D341Med (cell line): ENCODE measurements at places on chromosomes 16 and 17.

DNA sequence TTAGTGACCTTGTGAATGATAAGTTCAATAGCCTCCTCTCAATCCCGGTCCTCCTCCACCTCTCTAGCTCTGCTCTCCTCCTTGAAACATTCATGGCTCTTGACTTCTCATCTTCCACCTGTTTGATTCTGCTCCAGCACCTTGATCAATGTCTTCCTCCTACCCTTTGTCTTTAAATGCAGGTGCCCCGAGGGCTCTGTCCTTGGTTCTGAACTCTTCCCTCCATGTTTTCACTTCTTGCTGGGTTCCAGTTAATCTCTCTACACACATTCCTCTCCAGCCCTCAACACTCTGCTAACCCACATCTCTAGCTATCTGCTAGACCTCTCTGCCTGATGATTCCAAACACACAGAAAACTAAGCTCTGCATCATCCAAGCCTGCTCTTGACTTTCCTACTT, 13.4 kb downstream of the CD300E start:
- DNase-seq, result no peak

DNA sequence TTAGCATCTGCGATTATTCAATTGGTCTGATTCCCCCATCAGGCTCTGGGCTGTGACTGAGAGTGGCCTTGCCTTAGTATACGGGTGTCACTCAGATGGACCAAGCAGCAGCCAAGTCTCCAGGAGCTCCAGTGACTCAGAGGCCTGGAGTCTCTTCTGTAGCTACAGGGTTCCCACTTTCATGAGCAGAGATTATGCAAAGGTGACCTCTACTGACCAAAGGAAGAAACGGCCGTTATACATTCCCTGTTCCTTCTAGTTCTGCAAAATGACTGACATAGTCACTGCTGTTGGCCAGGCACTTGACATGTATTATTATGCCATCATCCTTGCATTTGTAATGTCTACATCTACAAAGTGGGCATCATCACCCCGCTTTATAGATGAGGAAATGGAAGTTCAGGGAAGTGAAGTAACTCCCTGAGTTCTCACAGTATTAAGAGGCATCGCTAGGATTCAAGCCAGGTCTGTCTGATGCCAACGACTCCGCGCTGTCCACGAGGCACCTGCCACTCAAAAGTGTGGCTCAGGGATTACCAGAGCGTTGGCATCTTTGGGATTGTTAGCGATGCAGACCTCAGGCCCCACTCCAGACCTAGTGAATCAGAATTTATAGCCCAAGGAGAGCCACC, 23.3 kb downstream of the SLC38A7 start:
- DNase-seq, result peak; percentile 65

DNA sequence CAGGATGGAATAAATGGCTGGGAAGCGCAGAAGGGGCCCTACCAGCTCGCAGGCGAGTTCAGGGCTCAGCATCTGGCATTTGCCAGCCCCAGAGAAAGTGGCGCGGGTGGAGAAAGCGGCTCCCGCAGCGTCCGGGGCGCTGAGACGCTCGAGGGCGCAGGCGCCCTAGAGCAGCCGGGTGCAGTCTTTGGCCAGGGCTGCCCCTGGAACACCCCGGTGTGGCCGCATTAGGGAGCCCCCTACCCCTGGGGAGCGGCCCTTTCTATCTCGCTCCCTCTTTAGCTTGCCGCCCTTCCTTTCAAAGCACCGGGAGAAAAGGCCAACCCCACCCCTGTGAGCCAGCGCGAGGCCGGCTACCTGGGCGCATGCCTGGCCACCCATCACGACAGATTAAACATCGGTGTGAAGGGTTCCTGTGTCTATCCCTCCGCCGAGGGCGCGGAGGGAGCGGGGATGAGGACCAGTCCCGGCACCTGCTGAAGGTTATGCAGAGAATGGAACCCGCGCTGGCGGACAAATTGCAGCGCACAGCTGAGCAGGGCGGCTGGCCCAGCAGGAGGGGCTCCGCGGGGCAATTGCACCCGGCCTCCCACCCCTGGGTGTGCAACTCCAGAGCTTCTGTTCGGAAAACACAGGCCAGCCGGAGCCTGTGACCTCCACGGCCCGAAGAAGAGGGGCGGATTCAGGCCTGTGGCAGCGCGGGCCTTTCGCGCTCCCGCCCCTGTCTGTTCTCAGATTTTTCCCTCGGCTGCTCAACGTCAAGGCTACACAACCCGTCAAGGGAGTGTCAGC, 15.6 kb upstream of the FOXF1 start:
- DNase-seq, result no peak

GRCh38 chr17:28615260-28615940, 1.4 kb upstream of the RSKR start:
- DNase-seq, result no peak

DNA sequence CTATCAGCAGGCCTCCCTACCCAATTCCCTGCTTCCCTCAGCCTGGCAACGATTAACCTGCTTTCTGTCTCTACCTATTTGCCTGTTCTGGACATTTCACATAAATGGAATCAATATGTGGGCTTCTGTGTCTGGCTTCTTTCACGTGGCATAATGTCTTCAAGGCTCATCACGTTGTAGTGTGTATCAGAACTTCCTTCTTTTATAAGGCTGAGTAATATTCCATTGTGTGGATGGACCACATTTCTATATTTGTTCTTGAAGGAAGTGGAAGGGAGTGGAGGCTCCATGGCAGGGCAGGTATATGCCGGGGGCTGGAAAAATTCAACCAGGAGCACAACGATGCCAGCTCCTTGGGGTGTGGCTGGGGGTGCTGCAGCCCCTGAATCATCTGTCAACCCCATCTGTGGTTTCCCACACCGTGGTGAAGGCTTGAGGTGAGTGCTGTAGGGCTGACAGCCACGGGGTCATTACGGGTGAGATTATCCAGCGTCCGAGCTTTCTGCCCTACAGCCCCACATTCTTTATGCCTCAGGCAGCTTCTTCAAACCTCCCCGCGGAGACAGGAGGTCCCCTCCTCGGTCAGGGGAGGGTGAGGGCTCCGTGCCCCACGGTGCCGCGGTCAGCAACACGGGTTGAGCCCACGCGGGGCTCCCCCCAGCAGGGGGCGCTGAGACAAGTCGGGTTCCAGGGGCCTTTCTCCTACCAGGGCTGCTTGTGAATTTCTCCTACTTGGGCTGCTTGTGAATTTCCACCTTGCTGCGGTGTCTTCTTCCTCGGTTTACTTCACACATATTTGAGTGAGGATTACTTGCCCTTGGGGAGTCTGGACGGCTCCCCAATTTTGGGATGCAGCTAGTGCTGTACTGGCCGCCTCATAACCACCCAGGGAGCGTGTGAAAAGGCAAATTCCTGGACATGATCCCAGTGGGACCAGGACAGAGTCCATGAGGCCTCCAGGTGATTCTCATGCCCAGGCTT, 18.3 kb upstream of the WFIKKN2 start:
- peak; percentile 88 for DNase-seq

DNA sequence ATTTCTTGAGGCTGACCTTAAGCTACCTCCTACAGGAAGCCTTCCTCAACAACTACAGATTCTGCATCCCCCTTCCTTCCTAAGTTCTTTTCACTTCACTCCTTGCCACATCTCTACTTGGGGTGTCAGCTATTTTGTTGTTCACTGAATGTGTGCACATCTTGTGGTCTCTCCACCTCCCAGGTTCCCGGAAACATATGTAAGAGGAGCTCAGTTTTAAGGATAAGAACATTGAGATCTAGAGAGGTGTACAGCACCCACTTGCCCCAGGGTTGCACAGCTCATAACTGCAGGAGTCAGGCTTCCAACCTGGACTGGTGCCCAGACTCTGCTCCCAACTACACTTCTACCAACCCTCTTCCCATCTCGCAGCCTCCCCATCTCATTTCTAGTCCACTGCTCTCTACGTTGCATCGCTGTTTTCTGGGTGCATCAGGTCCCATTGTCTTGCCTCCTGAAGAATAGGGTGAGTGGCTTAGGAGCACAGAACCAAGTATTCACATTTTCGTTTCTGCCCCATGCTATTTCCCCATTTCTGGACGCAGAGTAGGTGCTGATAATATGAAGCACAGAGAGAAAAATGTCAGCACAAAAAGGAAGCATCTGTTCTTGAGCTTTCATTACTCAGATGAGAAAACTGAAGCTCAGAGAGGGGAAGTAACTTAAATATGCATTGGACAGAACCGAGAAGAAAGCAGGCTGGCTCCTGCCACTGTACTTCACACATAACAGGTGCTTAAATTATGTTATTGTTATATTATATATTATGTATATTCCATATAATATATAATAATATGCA, 292.0 kb upstream of the CCL2 start:
- DNase-seq, result no peak

- no peak for DNase-seq
Measured at GRCh38 chr17:69870751-69871199, 204.2 kb upstream of the KCNJ16 start.

GRCh38 chr16:46900455-46901235, 16.5 kb downstream of the GPT2 start:
- DNase-seq, result no peak

GRCh38 chr17:40340880-40341807, 23.4 kb downstream of the GJD3 start:
- peak; percentile 77 for DNase-seq

DNA sequence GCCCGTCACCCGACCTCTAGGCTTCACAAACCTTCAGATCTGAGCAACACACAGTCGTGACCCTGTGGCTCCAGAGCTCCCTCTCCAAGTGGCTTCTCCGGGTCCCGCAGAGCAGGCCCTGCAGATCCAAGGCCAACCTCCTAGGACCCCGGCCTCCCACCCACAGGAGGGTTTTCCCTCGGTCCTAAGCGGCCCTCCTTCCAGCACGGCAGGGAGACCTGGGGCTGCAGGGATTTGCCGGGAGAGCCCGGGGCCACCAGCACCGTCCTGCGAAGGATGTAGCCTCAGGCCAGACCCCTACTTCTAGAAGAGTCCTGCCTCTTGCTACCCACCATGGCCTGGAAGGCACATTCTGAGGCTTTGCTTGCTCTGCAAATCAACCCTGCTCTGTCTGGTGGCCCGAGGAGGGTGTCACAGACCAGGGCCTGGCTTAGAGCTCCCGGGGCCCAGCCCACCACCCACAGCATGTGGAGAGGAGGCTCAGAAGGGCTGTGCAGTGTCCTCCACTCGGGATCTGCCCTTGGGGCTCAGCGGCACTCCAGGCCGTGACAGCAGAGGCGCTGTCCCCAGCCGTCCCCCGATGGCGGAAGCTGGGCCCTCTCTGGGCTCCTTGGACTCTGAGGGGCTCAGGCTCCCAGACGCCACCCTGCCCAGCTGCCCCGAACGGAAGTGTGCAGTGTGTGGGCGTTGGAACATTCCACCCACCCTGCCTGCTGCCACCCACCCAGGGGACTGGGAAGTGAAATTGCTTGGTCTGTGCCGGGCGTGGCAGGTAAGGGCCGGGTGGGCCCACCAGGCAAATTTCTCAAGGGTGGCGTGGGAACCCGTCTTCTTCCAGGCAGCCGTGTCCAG, 28.8 kb upstream of the ACSF3 start:
- no peak for DNase-seq

DNA sequence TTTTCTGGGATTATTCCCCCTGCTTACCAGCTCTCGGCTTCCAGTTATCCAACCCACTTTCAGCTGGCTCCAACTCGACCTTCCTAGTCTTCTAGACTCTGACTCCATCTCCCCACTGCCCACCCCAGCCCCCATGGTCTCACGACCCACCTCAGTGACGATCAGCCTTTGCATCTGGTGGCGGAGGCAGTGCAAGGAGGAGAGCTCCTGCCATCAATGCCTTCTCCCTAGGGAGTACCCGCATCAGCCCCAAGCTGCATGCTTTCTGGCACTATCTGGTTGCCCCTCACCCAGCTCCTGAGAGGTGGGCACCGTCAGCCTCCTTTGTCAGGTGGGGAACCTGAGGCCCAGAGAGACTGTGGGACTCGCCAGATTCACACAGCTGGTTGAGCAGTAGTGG, 72.6 kb upstream of the RPL38 start:
- DNase-seq, result no peak

DNA sequence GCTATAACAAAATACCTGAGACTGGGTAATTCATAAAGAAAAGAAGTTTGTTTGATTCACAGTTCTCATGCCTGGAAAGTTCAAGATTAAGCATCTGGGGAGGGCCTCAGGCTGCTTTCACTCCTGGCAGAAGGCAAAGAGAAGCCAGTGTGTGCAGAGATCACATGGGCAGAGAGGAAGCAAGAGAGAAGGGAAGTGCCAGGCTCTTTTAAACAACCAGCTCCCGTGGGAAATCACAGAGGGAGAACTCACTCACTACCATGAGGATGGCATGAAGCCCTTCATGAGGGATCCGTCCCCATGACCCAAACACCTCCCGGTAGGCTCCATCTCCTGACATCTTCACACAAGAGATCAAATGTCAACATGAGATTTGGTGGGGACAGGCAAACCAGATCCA, 501.6 kb downstream of the MAF start:
- DNase-seq, result no peak

- no peak for DNase-seq
Measured at GRCh38 chr17:38562903-38563302, 42.8 kb downstream of the SRCIN1 start.

- no peak for DNase-seq
Measured at GRCh38 chr16:12160249-12160648, 183.7 kb downstream of the SNX29 start.

- no peak for DNase-seq
Measured at GRCh38 chr16:86814256-86814655, 235.9 kb downstream of the FOXL1 start.

DNA sequence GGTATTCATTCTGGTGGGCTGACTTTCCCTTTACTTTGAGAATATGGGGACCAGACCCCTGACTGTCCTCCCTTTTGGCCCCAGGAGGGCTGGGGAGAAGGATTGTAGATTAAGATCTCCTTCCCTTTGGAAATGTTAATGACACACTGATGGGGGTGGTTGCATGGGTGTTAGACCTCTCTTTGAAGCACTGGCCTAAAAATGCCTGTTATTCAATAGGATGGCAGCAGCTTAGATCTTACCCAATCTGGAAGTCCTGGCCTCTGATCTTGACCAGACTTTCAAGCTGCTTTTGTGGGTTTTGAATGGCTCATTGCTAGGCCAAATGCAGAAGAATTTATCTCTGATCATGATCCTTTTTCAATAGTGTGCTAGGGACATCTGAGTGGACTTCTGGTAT, 25.7 kb downstream of the MAP3K3 start:
- DNase-seq, result no peak

DNA sequence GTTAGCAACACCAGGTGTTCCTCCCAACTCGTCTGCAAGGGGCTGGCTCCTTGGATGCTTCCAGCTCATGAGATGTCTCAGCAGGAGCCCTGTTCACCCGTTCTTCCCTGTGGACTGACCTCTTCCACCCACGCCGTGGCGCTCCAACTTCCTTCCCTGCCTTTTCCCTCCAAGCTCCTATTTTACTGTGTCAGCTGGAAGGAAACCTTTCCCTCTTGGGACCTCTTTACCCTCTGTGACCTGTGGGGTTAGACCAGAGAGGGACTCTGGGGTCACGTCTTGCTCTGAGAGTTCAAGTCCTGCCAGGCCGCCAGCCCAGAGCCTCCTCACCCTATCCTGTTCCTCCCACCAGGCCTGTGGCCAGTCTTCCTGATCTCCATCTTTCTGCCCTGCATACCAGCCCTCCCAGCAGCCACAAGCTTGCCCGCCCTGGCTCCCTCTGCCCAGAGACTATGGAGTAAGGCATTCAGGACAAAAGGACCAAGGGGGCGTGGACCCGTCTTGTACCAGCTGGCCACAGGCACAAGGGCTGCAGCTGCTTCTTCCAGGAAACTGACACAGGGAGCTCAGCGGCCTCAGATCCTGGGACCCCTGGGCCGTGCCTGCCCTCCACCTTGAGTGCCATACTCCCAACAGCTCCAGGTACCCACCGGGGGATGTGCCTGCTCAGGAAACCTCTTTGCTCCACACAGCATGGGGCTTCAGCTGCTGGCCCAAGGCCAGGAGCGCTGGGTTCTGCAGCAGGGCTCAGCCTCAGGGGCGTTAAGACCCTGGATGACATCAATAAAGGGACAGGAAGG, 3.0 kb downstream of the PAQR4 start:
- no peak for DNase-seq

GRCh38 chr17:64323774-64324173, 60.7 kb upstream of the TEX2 start:
- DNase-seq, result no peak
